ENCODE measurements at places on chromosomes 5 and 9. TPM values are rescaled to one million over a fixed set of nuclear protein-coding genes. Genes with fewer than 3 reads are reported as not detected.

- DNase-seq, result no peak
Observed at GRCh38 chr5:143398451-143399237, 4.8 kb downstream of the NR3C1 start.

Gene NDOR1
- 27.5 TPM for total RNA-seq

DNA sequence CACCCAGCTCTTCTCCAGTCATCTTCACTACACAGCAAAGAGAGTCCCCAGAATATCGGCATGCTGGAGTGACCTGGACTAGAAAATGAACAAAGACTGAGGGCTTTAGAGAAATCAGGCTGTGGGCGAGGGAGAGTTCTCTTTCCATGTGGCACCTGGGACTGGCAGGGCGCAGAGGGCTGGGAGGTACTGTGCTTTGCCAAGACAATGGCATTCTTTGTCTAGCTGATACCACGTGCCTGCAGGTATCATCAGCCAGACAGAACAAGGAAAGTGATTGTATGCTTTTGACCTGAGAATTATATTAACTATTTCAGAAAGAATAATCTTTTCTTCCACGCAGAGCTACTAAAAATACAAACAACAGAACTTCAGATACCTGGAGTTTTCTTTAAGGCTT is 30.5 kb downstream of the DDX31 start:
- no peak for DNase-seq

- no peak for DNase-seq
Observed at GRCh38 chr9:98226516-98226915, 28.9 kb downstream of the TBC1D2 start.

Gene SV2C
- 0.56 TPM for total RNA-seq

DNA sequence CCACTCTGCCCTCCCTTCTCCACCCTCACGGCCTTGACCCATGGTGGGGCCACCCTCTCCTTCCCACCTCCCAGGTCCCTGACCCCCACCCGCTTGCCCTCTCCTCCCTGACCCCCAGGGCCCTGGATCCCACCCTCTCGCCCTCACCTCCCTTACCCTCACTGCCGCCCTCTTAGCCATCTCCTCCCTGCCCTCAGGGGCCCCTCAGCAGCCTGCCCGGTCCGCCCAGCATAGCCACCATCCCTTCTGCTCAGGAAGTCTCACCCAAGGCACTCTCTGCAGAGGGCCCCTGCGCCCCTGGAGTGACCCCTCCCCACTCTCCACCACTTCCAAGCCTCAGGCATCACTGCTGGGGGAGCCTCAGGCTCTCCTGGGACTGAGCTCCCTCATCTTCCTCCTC is 66.3 kb downstream of the MRPL36 start:
- no peak for DNase-seq

DNA sequence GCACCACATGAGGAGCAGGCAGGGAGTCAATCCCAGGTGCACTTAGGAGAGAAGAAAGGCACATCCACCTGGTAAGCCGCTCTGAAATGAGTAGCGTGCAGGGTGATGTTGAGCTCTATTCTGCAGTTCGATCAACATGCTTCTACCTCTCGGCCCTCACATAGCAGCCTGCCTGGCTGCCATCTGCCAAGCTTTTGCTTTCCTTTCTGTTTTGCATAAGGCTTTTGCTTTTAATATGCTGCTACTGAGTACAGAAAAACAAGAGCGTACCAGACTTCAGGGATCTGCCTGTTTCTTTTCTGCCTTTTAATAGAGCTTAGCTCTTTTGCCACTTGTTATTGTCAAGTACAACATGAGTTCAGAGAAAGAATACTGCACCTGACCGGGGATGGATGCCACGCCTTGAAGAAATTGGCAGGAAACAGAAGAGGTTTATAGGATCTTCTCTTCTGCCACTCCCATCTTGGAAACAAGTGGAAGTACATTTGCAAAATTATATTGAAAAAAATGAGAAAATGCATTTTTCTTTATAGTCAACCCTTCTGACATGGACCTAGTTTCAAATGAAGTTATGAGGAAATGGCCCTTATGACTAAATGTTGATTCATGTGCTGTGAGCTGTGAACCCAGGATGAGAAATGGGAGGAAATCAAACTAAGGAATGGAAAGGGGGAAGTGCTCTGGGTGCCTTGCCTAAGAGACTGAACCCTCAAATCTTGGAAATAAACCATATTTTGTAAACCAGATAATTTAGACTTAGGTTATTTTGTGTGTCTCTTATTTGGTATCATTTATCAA is 4.0 kb upstream of the FCHO2 start:
- no peak for DNase-seq

GRCh38 chr5:157267025-157267424 is 1.1 kb downstream of the CYFIP2 start:
- DNase-seq, result no peak

Gene HMCN2
- 10.2 TPM for total RNA-seq

GRCh38 chr5:14107536-14107935 is 35.6 kb upstream of the TRIO start:
- no peak for DNase-seq

DNA sequence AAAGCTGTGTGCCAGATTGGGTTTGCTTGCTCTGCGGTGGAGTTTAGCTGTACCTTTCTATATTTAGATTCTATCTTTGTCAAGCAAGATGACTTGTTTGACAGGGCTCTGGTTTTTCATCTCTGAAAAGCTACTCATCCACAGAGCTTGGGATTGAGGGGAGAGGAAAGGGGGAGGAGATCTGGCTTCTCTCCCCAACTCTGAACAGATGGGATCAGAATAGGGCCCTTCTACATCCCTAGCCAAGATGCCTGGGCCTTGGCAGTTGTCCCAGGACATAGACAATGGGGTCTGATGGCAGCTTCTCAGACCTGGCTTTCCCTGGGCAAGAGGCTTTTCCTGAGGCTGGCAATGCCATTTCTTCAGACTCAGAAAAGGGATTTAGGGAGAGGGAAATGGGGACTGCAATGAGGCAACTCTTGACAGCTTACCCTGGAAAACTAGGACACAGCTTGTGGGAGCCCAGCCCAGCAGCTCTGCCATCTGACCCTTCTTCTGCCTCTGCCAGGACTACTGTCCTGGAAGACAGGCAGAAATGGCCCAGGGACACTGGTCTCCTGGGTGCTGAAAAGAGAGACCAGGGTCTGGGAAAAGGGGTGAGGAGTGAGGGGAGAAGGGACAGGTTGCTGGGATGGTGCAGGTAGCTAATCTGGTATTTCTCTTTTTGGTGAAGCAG is 50.2 kb upstream of the ASTN2 start:
- no peak for DNase-seq

- DNase-seq, result no peak
Observed at GRCh38 chr5:36206913-36207312, 34.8 kb downstream of the NADK2 start.

DNA sequence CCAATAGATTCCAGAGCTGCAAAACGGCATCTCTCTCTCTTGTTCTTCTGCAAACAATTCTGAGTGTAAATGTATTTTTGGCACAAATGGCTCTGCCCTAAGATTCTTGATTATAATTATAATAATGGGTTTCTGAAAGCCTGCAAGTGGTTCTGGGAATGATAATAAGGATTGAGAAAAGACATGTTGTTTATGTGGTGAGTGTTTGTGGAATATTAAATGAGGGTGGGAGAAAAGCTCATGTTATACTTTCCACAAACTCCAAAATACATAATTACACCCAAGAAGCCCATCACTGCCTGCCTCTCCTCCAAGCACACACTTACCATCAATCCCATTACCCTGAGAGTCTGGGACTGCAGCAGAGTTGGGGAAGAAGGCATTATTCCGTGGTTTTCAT is 460.0 kb upstream of the BRINP1 start:
- DNase-seq, result no peak

All from testis (tissue), 5 donors.